ENCODE measurements at places on chromosomes 3 and 15.

DNA sequence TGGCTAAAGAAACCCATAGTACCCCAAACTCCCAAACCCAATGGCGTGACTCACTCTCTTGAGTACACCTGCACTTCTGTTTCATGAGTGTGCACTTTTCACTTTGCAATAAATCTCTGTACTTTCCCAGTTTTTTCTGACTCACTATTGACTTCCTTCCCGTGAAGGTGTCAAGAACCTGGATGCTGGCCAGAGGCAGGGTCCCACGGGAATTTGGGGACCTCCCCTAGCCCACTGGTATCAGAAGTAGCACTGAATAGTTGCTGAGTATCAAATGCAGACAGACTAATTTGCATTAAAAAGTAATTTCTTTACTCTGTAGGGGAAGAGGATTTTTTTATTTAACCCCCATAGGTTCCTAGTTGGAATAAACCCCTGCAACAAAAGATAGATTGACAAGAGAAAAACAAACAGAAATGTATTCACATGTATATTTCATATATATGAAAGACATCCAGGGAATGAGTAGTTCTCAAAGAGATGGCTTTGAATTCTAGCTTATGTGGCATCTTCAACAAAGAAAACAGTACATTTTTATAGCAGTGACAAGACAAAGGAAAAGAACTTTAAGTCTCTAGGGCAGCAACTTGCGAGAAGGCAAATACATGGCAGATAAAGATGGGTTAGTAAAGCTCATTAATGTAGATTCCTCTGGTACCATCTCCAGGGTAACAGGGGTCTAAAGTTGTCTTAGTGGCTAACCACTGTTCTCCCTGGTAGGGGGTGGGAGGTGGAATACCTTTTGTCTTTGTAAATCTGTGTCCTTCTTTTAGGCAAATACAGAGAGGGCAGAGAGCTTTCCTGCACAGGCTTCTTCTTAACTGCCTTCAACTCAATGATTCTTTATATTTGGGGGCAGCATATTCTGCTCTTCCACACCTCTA, 385.5 kb upstream of the PDZRN3 start:
- DNase-seq, result no peak

DNA sequence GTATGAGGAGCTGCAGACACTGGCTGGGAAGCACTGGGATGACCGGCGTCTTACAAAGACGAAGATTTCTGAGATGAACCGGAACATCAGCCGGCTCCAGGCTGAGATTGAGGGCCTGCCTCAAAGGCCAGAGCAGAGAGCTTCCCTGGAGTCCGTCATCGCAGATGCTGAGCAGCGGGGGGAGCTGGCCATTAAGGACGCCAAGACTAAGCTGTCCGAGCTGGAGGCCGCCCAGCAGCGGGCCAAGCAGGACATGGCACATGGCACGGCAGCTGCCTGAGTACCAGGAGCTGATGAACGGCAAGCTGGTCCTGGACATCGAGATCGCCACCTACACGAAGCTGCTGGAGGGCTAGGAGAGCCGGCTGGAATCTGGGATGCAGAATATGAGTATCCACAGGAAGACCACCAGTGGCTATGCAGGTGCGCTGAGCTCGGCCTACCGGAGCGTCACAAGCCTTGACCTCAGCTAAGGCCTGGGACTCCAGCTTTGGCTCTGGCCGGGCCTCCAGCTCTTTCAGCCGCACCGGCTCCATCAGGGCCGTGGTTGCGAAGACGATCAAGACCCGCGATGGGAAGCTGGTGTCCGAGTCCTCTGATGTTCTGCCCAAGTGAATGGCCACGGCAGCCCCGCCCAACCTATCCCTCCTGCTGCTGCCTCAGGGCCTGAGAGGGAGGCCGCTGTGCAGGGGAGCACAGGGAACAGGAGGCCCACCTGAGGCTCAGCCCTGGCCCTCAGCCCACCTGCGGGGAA, 9.2 kb upstream of the SHC4 start:
- no peak for DNase-seq

DNA sequence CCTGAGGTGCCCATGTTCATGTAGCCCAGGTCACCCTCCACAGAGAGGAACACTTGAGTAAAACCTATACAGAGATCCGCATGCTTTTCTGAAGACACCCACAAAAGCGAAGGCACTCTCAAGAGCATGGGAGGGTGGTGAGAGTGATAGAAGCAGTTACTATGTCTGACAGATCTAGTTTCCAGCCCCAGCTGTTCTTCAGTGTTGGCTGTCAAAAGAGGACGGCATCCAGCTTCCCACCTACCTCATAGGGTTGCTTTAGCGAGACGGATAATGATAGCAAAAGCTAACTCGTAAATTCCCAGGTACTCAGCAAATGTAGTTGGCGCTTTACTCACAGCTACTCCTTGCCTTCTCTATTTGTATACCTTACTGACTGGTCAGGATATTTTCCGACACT, 3.0 kb upstream of the MEX3B start:
- no peak for DNase-seq

DNA sequence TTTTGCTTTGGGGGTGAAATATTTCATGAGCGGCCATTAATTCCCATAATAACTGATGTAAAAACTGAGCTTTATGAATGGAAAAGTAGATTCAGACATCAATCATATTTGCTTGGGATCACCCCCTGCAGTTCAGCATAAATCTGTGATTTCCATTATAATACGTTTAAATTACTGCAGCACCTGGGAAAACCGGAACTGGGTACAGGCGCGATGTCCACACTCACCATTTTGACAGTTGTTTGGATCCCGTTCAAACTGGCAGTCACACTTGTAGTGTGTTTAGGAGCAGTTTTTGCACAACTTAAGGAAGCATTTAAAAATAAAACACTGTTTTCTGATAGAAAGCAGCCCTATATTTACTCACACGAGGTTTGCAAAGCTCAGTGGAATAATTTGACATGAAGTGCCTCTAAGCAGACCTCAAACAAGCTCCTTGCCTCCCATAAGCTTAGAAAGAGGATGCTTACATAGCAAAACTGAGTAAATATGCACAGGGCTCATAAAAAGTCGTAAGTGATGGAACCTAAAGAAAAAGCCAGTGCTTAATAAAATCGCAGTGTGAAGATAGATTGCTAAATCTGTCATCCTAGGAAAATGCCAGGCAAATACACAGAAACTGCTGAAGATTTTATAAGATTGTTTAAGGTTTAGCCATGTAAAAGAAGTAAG, 377.6 kb downstream of the PTPRG start:
- no peak for DNase-seq

DNA sequence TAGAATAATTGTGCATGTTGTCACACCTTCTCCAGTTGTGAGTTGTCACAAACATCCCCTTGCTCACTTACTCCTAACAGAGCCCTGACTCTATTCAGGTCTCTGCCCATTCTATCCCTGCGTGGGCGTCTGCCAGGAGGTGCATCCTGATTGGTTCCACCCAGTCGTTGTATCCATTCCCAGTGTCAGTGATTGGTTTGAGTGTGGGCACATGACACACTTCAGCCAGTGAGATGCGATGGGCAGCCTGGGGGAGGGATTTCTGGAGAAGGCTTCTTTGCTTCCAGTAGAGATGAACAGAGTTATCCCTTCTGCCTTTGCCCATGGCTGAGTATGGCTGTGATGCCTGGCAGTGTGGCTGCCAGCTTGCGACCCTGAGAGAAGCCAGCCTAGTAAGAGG, 18.7 kb downstream of the PXYLP1 start:
- DNase-seq, result no peak

DNA sequence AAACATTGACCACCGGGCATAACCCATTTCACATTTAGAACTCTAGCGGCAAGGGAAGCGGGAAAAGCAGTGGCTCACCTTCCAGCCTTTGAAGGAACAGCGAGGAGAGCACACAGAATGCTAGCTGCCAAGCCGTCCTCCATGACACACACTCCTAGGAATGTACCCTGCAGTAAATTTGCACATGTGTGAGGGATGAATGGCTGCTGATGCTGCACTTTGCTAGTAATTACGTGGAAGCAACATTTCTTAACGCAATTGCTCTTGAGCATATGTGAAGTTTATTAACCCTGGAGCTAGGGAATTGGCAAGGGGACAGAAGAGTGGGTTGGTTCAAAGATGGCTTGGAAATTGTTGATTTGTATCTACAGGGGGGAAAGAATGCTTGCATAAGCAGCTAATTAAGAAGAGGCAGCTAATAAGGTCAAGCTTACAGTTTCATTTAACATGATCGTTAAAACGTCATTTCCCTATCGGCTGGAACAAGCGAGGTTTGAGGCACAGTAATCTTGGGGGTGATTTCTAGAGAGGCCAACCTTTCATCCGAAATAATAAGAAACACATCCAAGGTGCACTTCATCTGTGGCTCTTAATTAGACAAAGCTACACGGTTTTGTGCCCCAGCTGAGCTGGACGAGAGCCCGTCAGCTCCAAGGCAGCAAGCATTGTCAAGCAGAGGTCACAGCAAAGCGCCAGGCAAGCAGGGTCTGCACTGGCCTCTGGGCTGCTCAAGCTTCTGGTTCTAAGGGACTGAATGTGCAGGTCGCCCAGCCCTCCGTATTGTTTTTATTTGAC, 123.4 kb downstream of the CHSY1 start:
- DNase-seq, result no peak

GRCh38 chr3:18403061-18403460, 22.1 kb downstream of the SATB1 start:
- DNase-seq, result no peak

DNA sequence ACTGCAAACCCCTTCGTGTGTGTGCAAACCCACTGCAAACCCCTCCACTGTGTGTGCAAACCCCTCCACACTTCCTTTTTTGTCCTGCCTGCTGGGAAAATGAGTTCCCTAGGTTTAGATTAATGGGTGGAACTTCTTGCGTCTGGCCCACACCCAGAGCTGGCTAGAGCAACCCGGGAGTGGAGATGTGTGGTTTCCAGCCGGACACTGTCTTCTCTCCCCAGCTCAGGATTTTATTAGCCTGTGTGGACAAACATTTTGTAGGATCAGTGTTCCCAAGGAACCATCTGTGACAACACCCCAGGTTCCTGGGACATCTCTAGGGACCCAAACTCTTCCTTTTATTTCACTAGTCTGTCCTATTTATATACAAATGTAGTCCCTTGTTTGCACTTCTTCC, 9.6 kb upstream of the LRRK1 start:
- no peak for DNase-seq

DNA sequence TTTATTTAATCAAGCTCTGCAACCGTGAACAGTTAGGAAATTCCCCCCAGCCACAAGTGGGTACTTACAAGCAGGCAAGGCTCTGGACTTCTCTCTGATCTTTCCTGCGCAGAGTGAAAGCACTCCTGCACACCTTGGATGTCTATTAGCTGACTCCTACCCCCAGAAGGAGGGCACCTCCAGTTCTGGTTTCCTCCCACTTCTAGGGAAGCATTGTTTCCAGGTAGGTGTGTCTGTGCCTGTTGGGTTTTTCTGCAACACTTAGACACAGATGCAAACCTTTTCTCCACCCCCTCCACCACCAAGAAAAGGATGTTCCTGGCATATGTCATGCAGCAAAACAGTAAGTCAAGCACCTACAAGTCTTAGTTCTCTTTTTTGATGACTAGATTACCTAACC, at the start of gene ZBED2:
TSS of gene ZBED2 (minus strand) at position 115 of the 400 bp plus-strand sequence. CDS start 1,145 bp downstream, outside the sequence.
- DNase-seq, result no peak

DNA sequence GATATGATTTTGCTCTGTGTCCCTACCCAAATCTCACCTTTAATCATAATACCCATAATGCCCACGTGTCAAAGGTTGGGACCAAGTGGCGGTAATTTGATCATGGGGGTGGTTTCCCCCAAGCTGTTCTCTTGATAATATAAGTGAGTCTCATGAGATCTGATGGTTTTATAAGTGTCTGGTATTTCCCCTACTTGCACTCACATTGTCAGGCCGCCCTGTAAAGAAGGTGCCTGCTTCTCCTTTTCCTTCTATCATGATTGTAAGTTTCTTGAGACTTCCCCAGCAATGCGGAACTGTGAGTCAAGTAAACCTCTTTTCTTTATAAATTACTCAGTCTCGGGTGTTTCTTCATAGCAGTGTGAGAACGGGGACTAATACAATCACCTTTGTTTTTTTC, 279.8 kb downstream of the ARPP21 start:
- no peak for DNase-seq
